ENCODE measurements at places on chromosomes 6 and 20.

DNA sequence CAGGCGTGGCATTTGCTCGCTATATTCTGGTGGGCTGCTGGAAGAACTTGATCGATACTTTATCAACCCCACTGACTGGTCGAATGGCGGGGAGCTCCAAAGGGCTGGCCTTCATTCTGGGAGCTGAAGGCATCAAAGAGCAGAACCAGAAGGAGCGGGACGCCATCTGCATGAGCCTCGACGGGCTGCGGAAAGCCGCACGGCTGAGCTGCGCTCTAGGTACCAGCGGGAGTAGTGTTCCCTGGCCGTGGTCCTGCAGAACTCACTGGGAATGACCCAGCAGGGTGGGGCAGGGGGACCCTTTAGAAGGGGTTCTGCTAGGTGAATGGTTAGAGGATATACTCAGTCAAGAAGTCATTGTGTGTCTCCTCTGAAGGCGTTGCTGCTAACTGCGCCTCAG lies 68.4 kb upstream of the PBOV1 start:
- DNase-seq = no peak

- DNase-seq = no peak
Observed at GRCh38 chr6:53361549-53362031, 12.8 kb upstream of the ELOVL5 start.

GRCh38 chr20:45943613-45944012 lies 9.1 kb downstream of the PCIF1 start:
- no peak for DNase-seq

DNA sequence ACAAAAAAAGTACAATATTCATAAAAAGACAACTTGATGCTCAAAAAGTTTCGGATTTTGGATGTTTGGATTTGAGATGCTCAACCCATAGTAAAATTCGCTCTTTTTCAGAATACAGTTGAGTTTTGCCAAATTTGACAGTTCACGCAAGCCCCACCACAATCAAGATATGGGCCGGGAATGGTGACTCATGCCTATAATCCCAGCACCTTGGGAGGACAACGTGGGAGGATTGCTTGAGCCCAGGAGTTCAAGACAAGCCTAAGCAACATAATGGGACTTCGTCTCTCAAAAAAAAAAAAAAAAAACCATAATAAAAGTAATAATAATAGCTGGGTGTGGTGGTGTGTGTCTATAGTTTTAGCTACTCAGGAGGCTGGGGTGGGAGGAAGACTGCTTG lies 51.3 kb downstream of the PHF20 start:
- no peak for DNase-seq

Measured in putamen (tissue), 1 donor.